CD4-positive, alpha-beta T cell treated with Interleukin-6 for 4 hours (primary cell): ENCODE measurements at places on chromosomes 12 and 14.
A peak's percentile ranks its signal among the peaks of the same experiment; 100 is the strongest.

DNA sequence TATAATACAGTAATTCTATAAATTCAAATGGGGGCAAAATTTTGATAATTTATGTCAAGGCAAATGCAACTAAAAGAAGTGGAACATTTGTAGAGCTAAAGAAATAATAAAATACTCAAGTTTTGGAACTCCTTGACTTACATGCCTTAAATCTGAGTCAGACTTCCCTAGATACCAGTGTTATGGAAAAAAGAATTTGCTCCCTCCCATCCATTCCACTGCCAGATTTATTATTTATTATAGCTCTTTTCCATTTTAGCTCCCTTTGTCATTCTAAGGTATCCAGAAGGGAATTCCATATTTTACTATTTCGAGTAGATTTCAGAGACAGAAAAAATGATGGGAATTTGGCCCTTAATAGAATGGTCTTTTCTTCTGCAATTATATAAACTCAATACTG lies 44.0 kb downstream of the RHOJ start:
- no peak for DNase-seq

- peak; percentile 21 for DNase-seq
Measured at GRCh38 chr14:56195704-56196103, 77.5 kb downstream of the PELI2 start.

- DNase-seq: no peak
Measured at GRCh38 chr12:11630046-11630706, 19.3 kb upstream of the ETV6 start.

- DNase-seq: no peak
Measured at GRCh38 chr14:44204061-44204835, 302.8 kb downstream of the FSCB start.

DNA sequence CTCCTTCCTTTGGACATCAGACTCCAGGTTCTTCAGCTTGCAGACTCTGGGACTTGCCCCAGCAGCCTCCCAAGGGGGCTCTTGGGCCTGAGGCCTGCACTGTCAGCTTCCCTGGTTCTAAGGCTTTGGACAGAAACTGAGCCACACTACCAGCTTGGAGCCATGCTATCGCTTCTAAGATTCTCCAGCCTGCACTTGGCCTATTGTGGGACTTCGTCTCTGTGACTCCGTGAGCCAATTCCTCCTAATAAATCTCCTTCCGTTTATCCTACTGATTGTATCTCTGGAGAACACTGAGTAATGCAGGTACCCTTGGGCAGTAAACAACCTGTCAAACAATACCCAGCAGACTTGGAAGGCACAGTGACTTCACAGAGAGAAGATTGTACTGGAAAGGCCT lies 24.9 kb upstream of the RHOJ start:
- DNase-seq: no peak

DNA sequence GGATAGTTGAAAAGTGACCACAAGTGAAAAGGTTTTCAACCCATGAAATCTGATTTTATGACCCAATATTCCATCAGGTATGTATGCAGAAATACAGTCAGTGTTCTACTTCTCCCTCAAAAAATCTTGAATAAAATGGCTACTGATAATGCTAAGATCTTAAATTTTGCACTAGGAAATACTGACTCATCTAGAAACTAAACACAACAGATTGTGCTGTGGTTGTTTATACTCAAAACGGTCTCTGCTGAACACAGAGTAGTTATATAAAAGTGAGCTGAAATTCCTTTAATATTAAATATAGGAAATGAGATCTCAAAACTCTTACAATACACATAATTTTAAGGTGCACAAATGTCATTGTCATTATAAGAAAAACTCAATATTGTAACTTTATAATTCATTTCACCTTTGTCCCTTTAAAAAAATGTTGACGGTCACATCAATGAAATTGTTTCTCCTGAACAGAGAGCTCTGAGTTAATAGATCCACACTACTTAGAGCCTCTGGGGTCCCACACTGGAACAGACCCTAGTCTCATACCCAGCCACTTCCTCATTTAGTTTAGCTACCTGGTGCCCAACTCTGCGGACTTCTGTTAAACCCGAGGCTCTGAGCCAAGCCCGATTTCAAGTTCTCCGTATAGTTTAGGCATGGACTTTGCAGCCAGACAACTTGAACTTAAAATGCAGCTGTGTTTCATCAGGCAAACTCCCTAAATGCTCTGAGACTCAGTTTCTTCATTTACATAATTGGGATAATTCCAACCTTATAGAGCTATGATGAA lies 9.3 kb downstream of the COCH start:
- no peak for DNase-seq

DNA sequence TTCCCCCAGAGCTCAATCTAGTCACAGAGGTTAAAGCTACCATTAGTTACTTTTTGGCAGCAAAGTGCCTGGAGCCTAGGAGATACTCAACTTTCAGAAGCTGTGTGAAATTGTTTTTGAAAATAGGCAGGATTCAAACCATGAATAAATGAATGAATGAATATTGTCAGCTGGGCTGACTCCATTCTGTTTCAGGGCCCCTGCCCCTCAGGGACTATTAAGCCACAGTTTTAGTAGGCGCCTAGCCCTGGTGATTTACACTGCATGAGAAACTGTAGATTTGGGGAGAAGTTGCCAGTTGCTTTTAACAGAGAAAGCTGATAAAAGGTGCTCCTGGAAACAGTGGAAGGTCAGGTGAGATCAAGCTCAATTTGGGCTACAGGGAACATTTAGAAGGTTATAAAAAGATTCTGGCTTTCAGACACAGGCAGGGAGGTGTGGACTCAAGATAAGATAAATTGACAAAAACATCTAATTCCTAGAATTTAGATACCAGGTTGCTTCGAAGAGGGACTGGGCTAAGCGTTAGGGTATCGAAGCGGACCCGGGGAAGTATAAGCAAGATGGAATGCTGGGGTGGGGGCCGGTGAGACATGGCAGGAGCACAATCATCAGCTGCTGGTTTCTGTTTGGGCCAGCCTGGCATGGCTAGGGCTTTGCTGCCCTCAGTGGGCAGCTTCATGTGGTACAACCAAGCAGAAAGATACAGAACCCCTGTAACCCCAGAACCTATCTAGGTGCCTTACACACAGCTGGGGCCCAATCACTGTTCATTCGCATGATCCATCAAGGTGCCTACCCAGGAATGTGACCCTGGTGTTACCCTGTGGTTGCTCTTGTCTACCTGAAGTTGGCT lies 14.9 kb upstream of the CELA1 start:
- no peak for DNase-seq

DNA sequence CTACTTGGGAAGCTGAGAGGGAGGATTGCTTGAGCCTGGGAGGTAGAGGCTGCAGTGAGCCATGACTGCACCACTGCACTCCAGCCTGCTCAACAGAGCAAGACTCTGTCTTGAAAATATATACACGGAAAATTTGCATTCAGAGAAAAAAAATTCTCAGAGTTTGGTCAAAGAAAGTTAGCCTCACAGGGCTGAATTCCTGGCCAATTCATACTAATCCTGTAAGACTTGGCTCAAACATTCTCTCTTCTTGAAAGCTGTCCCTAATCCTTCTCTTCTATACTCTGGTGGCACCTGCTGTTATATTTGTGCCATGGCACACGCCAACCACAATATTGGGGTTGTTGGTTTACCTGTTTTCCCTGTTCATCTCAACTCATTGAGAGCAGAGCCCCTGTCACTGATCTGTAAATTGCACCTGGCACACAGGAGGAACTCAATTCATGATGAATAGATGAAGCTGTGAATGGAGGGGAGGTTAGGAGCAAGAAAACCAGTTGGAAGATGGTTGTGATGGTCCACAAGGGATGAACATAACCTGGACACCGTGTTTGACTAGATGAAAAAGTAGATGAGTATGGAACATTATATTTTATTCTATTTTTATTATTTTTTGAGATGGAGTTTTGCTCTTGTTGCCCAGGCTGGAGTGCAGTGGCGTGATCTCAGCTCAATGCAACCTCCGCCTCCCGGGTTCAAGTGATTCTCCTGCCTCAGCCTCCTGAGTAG lies 36.8 kb upstream of the SPTSSA start:
- no peak for DNase-seq

DNA sequence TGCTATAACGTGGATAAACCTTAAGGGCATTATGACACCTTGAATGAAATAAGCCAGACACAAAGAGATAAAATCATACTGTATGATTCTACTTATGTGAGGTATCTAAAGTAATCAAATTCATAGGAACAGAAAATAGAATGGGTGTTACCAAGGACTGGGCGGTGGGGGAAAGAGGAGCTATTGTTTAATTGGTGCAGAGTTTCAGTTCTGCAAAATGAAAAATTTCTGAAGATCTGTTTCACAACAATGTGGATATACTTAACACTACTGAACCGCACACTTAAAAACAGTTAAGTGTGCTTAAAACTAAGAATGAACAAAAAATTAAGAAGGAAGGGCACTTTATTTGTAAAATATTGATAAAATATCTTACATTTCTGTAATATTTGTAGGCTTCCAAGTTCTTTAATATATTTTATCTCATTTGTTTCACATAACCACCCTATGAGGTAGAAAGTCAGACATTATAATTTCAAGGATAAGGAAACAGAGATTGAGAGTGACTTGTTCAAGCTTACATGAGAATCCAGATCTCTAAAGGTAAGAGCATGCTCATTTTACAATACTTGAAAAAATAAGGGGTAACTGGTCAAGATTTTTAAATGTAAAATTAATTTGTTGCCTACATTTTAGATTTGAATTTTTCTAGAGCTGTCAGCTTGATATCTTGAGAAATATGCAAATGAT lies 14.9 kb downstream of the LTA4H start:
- DNase-seq: no peak

DNA sequence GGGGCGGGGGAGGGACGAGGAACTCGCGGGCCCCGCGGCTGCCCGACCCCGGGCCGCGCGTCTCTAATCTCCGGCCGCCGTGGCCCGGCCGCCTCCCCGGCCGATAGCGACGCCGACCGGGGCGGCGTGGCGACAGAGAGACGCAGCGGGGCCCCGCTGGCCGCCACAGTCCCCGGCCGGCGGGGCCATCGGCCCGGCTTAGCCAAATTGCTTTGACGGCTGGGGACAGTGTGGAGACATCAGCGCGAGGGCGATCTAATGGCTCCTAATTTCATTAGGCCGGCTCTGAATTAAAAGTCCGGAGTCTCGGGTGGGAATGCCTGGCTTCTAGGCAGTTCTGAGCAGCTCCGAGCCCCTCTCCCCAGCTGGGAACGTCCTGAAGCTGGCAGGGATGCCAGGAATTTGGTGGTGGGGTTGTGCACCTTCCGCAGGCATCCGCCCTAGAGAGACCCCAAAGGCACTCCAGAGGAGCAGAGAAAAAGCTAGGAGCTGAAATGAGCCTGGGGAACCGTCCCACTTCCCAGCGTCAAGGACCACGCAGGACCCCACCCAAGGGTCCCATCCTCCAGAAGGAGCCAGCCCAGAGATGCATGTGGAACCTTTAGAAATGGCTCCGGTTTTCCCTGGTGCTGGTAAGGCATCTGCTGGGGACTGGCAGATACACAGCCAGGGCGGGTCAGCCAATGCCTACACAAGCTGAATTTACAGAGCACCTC lies 9.6 kb downstream of the TBX5 start:
- no peak for DNase-seq

DNA sequence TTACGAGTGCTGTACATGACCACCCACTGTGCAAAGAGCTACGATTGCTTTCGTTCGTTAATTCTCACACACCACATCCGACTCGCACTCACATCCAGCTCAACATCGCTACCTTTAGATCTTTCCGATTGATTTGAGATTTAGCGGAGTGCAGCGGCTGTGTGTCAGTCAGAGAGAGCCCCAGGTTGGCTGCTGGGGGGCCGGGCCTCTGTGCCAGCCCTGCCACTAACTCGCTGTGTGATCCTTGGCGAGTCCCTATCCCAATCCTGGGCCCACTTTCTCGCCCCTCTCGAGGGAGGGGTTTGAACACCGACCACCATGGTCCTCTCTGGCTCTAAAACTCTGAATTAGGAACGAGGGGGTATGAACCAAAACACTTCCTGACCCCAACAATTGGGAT lies 8.6 kb downstream of the DLK1 start:
- DNase-seq: no peak

DNA sequence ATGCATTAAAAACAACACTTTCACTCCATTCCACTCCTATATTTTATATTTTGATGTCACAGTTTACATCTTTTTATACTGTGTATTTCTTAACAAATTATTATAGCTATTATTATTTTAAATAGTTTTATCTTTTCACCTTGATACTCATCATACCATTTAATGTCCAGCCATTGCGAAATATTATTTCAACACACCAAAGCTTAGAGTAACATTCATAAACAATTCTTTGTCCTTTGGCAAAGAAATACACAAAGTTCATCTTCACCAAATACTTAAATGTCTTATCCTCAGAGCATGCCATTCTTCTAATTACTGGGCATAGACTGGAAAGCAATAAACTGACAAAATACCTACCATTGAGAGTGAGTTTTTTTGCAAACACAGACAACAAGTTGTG lies 1963.4 kb upstream of the FLRT2 start:
- no peak for DNase-seq

DNA sequence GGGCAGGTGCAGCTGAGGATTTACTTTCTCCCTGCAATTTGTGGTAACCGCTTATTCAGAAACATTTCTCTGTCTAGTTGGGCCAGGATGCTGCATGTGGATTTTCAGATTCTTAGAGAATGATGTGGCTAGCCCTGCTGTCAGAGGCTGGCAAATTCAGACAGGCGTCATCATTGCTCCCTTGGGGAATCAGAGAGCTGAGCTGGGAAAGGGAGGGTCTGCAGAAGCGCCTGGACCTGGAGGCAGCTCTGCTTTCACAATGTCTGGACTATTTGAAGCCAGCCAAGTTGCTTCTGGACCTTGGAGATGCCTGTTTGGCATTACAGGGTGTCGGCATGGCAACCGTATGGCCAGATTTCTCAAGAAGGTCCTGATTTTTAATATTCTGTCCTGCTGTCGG lies 3.4 kb downstream of the GALNT16 start:
- DNase-seq: no peak

DNA sequence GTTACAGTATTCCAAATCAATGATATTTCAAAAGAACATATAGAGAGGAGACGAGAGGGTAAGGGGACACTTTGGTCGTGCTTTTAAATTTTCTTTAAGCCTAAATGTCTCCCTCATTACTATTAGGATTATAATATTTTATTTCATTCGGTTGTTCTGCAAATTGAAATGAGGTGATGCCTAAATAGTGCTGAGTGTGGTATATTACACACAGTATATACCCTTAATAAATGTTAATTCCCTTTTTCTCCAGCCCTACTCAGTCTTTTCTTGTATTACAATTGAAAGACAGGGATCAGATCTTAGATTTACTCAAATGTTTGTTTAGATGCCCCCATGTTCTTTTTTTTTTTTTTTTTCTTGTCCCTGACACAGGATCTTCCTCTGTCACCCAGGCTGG lies 7.7 kb downstream of the SNAPC1 start:
- DNase-seq: no peak

DNA sequence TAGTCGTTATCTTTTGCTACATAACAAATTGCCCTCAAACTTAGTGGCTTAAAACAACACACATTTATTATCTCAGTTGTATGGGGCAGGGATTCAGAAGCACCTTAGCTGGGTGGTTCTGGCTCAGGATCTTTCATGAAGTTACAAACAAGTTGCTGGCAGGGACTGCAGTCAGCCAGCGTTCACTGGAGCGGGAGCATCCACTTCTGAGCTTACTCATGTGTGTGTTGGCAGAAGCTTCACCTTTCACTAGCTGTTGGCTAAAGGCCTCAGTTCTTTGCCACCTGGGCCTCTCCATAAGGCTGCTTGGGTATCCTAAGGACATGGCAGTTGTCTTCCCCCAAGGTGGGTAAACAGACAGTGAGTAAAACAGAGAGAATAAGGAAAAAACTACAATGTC lies 365.7 kb downstream of the RPS29 start:
- no peak for DNase-seq
